Mesenteric fat pad (tissue), 1 donor: ENCODE measurements at places on chromosomes 3 and 15.

DNA sequence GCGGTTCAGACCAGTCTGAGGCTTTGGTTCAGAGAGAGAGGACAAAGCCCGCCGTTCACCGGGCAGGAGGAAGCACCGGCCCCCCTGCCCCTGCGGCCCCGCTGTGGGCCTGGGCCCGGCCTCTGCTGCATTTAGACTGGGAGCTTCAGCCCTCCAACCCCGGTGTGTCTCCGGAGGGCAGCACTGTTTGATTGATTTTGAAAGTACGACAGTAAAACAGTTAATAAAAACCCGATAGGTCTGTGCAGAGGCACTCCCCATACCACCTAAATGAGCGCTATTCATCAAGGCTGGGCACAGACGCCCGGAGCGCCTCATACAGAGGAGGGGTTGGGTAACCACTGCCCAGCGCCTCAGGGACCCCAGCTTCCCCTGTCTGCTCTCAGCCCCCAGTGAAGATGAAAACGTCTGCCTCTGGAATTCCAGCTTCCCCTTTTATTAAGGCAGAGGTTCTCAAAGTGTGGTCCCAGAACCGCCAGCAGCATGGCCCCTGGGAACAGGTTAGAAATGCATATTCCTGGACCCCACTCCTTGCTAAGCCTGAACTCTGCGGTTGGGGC, 256.7 kb upstream of the TLE3 start:
- DNase-seq: peak; percentile 86

DNA sequence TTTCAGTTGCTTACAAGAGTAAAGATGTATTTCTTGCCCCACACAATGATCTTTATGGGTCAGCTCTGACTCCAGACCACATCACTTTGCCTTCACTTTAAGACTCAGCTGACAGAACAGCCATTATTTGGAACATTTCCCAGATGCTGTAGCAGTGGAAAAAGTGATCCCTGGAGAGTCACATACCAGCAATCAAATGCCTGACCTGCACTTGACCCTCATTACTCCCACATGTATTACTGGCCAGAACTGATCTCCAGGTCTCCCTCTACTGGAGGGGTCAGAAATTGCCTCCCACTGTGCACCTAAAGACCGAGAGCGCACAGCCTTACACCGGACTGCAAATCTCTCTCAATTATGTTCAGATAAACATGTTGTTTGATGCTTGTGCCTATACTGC, 88.6 kb upstream of the ZNF385D start:
- DNase-seq: no peak

- DNase-seq: no peak
These were observed 28.7 kb downstream of the NPTN start for GRCh38 chr15:73604477-73604876.

- DNase-seq: no peak
These were observed 43.7 kb upstream of the NDUFB4 start for GRCh38 chr3:120552184-120553172.

DNA sequence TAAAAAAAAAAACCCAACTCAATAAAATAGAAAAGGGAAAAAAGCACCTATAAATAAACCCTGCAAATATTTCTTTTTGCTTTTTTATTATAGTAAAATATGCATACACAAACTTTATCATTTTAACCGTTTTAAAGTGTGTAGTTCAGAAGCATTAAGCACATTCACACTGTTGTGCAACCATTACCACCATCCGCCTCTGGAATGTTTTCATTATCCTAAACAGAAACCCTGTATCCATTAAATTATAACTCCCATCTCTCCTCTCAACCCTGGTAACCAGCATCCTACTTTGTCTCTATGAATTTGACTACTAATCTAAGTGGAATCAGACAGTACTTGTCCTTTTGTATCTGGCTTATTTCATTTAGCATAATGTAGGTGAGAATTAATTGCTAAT, 15.0 kb downstream of the CDCP1 start:
- DNase-seq: no peak

- no peak for DNase-seq
These were observed 104.9 kb downstream of the GREM1 start for GRCh38 chr15:32822739-32823138.

DNA sequence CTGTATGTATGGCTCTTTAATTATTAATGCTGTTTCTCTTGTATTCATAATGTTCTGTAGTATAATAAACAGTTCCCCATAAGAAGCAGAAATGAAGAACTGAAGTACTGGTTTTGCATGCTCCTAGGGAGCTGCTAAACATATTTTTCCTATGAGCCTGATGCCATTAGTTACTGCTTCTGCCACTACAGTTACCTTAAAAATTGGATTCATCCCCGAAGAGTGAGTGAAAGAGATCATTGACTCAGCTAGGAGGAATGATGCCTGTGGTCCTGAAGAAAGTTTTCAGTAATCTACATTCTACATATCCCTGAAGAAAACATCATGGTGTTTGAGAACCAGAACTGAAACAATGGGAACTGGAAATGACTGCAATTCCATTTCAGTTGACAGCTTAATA, 37.1 kb upstream of the ST3GAL6 start:
- DNase-seq: no peak

- DNase-seq: no peak
These were observed 31.4 kb upstream of the ABHD5 start for GRCh38 chr3:43659250-43659880.

DNA sequence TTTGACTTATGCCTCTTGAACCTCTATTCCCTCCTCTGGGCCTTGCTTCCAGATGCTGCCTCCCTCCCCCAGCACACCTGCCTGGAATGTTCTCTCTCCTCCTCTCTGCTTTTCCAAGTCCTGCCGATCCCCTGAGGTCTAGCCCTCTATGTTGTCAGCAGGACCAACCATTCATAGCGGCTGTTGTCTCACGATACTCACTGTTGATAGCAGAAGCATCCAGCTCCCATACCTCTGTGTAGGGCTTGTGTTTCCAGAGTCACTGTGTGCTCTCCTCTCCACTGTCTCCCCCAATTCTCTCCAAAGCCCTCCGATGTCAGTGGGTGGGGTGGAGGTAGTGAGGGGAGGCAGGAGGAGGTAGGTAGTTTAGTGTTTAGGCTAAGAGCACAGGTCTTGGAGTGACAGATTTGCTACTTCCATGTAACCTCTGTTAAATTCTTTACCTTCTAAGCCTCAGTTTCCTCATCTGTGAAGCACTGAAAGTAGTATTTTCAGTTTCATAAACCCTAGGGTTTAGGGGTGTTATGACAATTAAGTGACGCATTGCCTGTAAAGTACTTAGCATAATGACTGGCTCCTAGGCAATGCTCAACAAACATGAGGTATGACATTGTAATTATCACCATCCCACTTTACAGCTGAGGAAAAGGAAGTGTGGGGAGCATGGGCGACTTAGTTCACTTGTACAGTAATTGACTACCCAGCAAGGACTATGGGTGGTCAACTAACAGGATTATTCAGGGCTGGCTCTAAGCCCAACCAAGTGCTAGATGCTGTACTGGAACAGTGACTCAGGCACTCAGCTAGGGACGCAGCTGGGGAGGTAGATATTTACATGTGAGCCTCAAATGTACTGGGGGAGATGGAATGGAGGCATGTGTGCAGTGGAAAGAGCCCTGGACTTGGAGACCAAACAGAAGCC, 122.8 kb downstream of the CACNA1D start:
- no peak for DNase-seq

GRCh38 chr3:24830230-24831152, 335.8 kb upstream of the THRB start:
- DNase-seq: no peak

- no peak for DNase-seq
These were observed 69.5 kb upstream of the GUCA1C start for GRCh38 chr3:109023167-109023566.

- DNase-seq: no peak
These were observed 16.8 kb upstream of the MCCC1 start for GRCh38 chr3:183116025-183116614.

GRCh38 chr15:62164396-62165103, 535 bp downstream of the C2CD4B start:
- no peak for DNase-seq

DNA sequence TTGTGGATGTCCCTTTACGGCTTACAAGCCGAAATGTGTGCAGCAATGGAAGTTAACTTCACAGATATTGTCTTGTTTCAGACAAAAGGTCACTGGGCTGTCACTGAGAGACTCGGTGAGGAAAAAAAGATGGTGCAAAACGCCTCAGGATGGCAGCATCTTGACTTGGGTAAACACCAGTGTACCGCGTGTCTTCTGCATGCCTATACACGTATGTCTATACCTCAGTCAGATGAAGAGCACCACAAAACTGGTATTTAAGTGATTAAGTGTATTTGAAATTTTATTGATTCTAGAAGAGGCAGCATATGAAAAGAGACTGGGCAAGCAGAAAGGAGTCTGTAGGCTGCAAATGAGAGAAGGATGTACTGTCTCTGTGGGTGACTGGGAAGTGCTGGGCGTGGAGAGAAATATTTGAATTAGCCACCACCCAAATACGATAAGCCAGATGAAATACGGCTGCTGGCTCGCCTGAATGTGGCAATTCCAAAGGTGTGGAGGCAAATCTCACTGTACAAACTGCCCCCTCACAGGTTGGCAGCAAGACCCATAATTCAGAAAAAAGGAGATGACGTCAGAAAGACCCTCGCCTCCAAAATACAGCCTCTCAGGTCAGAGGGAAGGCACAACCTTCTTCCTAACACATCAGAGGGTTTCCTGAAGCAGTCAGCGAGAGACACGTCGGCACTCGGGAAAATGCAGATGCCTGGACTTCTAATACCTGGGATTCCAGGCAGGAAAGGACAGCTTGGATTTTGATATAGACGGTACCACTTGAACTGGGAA, 53.4 kb upstream of the NEO1 start:
- no peak for DNase-seq

DNA sequence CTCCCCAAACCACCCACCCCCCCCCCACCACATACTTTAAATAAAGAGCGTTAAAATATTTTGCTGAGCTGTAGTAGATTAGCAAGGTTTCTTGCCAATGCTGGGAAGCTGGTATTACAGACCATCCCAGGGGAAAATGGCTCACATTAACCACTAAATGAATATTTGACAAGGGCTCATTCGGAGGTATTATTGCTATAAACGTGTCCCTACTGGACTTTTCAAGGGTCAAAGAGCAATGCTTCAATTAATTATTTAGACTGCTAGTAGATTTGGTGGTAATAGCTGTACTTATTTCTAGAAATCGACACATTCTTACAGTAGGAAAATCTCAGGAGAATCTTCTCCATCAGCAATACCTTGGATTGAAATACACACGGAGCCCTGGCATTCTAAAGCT, 5.2 kb downstream of the SOX2 start:
- no peak for DNase-seq

DNA sequence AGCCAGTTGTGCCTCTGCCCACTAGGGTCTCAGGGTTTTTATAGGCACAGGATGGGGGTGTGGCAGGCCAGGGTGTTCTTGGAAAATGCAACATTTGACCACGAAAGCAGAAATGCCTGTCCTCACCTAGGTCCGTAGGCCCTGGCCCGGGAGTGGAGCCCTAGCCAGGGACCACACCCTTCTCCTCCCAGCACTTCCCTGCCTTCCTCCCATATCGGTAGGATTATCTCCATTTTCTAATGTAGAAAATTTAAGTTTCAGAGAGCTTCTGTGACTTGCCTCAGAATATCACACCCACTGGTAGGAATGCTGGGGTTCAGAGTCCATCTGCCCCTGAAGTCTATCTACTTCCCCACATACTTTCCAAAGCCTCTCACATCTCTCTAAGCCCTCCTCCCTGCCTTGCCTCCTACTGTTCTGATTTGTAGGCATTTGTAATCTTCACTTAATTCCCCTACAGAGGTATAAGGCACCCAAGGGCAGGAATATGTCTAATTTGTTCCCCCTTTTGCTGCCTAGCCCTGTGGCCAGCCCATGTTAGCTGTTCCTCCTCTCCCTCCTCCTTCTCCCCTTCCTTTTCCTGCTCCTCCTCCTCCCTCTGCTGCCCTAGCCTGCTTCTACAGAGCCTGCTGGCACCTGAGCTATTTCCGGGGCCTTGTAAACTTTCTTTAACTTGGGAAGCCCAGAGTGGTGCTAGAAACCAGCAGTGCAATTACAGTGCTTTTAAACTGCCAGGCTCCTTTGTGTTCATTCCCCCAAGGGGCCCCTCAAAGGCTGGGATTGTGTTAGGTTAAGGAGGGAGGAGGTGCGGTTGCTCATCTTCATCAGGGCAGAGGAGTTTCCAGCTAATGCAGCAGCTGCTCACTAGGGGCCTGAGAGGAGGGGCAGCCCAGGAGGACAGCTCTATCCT, 71.1 kb downstream of the MRPL46 start:
- DNase-seq: no peak

GRCh38 chr3:15876669-15877068, 78.9 kb upstream of the ANKRD28 start:
- DNase-seq: no peak

DNA sequence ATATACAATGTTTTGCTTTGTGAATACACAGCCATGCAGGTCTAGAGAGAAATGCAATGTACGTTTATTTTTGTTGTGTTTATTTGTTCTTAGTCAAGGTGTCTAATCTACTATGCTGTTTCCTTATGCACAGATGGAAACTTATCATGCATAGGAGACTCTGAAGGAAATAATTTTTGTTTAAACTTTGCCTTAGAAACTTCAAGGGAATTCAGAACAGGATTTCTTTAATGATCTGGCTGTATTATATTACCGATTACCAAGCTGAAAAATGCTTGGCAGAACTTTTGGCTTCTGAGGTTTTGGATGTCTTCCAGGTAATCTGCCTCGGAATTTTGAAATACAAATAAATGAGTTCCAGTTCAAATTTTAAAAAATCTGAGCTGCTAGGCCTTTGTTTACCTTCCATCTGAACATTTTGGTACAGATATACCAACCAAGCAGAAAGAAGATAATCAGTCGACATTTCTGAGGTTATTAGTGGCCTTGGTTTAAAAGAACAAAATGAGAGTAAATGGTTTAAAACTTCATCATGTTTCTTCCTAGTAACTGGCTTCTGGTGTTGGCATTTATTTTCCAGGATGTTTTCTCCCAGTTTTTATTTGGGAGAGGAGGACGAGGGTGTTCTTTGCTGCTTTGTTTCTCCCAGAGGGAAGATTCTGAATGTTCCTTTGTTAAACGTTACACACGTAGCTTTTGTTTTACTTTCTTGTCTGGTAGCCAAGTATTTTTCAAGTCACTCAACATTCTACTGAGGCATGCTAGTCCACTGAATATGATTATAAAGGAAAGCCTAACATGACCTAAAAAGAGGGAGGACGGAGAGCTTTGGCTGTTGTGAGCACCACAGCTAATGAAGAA, 421.8 kb upstream of the TBL1XR1 start:
- DNase-seq: no peak

GRCh38 chr3:188234132-188234531, 80.2 kb downstream of the LPP start:
- no peak for DNase-seq

GRCh38 chr15:33600212-33600611, 289.4 kb downstream of the RYR3 start:
- no peak for DNase-seq

GRCh38 chr15:30956216-30957124, 35.0 kb downstream of the MTMR10 start:
- no peak for DNase-seq

GRCh38 chr3:123444023-123444422, 4.9 kb downstream of the ADCY5 start:
- no peak for DNase-seq

- DNase-seq: no peak
These were observed 5.2 kb downstream of the CBLB start for GRCh38 chr3:105863608-105864007.

- no peak for DNase-seq
These were observed 80.2 kb downstream of the ZNF280D start for GRCh38 chr15:56653107-56653506.
